ENCODE measurements at places on chromosomes 11 and 22.

GRCh38 chr11:67268081-67268961 lies 2.0 kb downstream of the GRK2 start:
- DNase-seq, result peak; percentile 73

DNA sequence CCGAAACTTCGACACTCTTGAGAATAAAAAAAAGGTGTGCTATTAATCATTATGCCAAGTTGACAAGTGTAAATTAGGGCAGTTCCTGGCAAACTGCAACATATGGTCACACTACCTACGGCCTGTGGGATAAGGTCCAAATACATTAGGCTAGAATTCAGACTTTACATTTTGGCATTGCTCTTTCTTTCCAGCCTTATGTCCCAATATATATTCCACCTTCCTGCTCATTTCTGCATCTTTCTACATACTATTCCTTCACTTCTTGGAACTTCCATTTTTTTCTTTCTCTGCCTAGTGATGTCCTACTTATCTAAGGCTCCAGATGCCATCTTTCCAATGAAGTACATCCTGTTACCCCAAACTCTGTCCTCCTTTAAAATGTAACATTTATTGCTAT lies 577.2 kb downstream of the LRRC4C start:
- no peak for DNase-seq

DNA sequence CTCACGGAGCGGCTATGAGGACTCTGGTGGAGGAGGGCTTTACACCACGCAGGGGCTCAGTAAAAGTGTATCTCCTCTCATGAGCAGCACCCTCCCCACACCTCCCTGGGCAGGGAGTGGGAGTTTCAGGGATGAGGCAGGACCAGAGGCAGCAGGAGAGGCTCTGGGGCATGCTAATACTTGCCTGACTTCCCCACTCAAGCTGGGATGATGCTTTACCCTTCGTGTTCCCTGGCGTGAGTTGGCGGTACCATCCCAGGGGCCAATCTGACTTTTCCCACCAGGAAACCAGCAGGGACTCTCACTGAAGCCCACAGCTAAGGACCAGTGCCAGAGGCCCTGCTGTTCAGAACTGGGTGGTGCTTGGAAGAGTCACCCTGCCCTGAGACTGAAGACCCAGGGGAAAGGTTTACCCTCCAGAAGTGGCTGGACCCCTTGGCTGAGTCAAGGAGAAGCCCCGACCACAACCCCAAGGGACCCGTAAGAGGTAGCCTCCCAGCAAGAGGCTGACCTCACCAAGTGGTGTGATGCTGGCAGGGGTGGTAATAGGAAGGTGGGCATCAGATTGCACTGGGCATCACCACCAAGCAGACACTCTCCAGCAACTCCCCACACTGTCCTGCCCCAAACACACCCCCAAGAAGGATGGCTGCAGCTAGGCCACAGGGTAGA lies 65.6 kb downstream of the THAP12 start:
- no peak for DNase-seq

DNA sequence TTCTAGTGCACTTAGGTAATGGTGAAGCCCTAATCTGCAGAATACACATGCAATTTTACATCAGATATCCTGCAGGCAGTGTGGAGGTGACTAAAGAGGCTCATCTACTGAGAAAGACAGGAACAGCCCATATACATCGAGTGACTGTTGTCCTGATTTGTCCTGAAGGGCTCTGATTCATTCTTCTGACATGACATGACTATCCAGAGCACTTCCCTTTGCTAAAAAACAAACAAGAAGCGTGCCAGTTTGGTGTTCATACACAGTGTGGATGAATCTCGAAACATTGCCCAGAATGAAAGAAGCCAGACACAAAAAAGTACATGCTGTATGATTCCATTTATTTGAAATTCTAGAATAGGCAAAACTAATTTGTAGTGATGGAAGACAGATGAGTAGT lies 48.0 kb upstream of the AMPD3 start:
- no peak for DNase-seq

DNA sequence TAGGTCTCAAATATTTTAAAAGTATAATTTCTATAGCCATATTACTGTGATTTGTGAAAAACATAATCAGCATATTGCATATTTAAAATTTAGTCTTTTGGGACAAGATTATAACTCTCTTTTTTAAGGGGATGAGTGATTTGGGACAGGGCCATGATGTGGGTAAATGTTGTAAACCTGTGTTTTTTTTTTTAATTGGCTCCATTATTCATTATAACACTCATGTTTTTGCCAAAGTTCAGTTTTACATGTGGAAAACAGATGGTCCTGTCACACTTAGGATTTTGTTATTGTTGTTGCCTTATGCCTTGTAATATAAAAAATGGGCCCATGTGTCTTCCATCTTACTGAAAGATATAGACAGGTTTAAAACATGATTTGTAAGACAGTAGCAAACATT lies 1413.5 kb upstream of the RAG2 start:
- no peak for DNase-seq

- no peak for DNase-seq
These were observed 2.0 kb downstream of the DAGLA start for GRCh38 chr11:61682093-61682732.

- DNase-seq, result no peak
These were observed 19.2 kb downstream of the SELENOO start for GRCh38 chr22:50219800-50220602.

DNA sequence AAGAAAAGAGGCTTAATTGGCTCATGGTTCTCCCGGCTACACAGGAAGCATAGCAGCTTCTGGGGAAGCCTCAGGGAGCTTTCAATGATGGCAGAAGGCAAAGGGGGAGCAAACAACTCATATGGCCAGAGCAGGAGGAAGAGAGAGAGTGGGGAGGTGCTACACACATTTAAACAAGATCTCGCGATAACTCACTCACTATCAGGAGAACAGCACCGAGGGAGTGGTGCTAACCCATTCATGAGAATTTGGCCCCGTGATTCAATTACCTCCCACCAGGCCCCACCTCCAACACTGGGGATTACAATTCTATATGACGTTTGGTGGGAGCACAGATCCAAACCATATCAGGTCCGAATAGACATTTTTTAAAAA lies 41.7 kb upstream of the APLNR start:
- DNase-seq, result no peak

DNA sequence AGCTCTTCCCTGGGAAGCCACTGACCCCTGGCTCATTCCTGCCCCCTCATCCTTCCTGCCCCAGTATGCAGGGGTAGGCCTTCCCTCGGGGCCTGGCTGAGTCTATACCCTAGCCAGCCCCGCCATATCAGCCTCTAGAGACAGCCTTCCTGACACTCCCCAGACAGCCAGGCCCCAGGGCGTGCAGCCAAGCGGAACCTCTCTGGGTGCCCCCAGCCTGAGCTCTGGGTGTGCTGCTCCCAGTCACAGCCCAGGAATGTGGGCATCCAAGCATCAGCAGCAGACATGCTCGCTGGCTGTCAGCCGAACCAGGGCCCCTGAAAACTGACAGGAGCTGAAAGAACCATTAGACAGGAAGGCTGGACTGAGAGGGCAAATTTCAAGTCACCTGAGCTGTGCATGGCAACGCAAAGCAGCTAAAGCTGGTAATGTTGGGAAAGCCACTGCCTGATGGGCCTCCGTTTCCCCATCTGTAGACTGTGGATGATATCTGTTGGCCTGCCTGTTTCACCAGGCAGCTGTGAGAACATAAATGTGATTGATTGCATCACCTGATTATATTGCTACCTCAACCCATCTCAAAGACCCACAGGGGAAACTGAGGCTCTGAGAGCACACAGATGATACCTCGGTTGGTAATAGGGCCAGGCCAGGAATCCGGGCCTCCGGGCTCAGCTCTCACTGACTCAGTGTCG lies 93.2 kb downstream of the LRRC32 start:
- DNase-seq, result no peak

- DNase-seq, result no peak
These were observed 853.5 kb downstream of the METTL15 start for GRCh38 chr11:28961726-28962125.

GRCh38 chr11:15532432-15532831 lies 417.7 kb downstream of the INSC start:
- no peak for DNase-seq

DNA sequence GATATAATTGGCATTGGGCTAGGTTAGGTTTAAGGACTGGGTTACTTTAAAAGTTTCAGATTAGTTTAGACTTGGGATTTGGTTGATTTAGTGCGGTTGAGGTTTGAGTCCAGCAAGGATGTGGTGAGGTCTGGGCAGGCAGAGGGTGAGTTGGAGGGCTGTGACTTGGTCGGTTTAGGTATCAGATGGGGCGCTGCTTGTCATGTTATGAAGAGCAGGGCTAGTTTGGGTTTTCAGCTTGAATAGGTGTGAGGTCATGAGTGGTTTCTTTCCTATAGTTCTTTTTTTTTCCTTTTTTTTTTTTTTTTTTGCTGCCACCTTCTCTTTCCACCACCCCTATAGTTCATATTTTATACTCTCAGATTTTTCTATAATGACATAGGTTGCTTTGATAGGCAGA lies 4.8 kb downstream of the CLCF1 start:
- DNase-seq, result no peak

DNA sequence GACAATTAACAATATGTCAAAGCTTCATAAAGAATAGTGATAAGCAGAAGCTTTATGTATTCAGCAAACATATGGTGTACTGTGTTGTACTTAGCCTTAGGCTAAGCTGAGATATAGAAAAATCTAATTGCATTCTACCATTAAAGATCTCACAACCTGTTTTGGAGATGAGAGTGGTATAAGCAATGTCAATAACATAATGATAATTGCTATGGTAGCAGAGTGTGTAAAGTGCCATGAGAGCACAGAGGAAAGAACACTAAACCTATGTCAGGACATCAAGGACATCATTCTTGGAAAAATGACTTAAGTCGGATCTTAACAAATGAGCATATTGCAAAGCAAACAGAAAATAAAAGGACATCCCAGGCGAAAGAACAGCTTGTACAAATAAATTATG lies 28.6 kb upstream of the ANGPTL5 start:
- DNase-seq, result no peak

- DNase-seq, result no peak
These were observed 38.8 kb downstream of the RASSF10 start for GRCh38 chr11:13047884-13048283.

DNA sequence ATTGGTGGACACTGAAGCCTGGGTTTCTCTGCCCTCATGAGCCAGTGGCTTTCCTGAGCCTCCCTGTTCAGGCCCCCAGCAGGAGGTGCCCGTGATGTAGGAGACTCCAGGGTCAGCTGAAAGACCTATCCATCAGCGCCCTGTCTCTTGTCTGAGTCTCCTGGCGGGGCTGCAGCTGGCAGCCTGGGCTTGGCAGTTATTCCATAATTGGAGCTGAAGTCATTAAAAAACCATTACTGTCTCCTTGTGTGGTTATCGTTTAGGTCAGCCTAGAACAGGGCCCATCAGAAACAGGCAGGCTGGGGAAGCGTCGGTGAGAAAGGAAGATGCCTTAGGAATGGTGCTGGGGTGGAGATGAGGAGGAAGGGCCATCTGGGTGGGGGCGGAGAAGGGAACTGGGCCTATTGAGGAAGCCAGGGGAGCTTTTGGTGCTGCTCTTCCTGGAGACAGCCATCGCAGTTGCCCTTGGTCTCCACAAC lies 5.0 kb downstream of the TUB start:
- DNase-seq, result no peak

DNA sequence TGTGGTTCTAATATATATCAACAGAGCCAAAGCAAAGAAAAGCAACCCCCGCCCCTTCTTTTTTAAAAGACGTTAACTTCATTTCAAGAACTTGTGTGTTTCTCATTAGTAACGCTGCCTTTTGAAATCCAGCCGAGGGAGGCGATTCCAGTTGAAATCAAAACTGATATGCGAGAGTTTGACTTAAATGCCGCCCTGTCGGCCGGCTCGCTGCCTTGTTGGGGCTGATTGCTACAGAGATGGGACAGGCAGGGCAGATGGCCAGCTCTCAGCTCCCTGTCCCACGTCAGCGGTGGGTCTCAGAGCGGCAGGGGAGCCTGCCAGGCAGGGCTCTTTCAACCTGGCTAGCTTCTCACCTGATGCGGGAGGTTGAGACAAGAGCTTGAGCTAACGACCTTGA lies 51.9 kb upstream of the ALX4 start:
- DNase-seq, result no peak

DNA sequence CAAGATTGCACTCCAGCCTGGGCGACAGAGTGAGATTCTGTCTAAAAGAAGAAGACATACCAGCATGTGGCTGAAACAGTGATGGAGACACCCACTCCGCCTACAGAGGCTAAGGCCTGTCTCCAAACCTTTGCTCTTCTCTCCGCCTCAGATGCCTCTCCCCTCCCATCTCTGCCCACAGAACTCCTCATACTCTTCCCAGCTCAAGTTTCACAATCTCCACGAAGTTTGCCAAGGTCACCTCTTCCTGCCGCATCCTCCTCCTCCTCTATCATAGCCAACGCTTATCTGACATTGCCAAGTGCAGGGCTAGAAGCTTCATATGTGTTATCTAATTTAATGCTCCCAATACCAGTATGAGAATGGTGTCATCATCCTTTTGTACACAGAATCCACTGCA lies 25.9 kb upstream of the FBLN1 start:
- no peak for DNase-seq

Measured in stimulated activated CD4-positive, alpha-beta T cell treated with anti-CD3 and anti-CD28 coated beads, Interleukin-2, amount 100 ng/mL, for 24 hours (primary cell).